ENCODE measurements at places on chromosomes 3 and 15.
A peak's percentile ranks its signal among the peaks of the same experiment; 100 is the strongest.

DNA sequence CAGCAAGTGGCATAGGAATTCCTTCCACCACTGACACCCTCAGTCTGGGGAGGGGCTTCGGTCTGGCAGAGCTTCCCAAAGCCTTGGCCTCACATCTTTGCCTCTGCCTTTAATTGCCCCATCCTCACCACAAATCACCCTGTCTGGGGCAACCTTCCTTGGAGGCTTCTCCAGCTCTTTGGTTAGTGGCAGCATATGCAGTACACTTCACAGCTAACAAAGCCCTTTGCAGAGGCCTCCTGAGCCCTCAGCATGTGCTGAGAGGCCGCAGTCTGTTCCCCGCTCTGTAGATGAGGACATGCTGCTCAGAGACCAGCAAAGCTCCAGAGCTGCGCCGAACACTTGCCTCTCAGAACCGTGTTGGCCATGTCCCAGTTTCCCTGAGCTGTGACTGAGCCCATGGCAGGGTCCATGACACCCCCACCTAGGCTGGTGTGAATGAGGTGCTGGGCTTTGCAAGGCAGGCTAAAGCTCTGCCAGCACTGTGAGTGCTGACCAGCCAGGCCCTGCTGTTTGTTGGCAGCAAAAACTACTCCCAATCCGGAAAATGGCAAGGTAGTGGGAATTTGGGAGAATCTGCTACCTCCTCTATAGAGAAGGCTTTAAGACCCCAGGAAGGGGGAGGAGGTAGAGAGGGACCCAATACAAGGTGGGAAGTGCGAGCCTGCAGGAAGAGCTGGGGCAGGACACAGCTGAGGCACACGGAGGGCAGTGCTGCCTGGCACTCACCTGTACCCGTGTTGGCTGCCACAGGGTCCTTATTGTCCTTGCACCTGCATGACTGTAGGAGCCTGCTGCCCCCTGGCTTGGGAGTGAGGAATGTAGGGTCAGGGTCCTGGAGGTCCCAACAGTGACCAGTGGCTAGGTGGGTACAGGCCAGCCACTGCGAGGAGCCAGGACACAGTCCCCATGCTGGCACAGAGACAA is 8.4 kb upstream of the KLF15 start:
- DNase-seq: no peak

GRCh38 chr3:111621535-111621934 is 26.4 kb upstream of the ZBED2 start:
- DNase-seq: no peak

GRCh38 chr3:197181741-197182140 is 116.7 kb downstream of the DLG1 start:
- no peak for DNase-seq

GRCh38 chr15:38029736-38030135 is 95.3 kb downstream of the TMCO5A start:
- DNase-seq: no peak

DNA sequence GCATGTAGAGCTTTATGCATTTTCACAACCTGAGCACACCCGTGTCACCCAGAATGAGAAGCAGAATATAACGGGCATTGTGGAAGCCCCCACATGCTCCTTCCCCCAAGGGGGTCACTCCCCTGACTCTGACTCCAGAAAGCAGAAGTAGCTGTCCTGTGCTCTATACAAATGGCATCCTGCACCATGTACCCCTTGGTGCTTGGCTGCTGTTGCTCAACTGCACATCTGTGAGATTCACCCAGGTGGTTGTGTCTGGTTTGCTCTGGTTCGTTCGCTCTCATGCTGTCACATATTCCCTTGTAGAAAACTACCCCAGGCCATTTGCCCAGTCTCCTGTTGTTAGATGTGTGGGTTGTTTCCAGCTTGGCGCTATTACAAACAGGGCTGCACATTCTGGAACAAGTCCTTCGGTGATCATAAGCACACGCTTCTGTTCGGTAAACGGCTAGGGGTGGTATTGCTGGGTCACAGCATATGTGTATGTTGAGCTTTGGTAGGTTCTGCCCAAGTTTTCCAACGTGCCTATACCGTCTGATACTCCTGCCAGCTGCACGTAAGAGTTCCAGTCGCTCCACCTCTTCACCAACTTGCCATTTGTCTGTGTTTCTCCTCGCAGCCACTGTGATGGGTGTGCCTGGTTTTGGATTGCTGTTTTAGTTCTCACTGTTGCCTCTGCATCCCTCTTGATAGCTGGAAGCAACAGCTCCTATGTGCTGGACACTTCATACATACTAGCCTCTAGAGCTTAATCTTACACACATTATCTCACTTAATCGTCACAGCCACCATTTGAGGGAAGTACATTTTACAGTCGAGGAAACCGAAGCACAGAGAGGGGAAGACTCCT is 65.4 kb upstream of the SLC6A6 start:
- DNase-seq: no peak

DNA sequence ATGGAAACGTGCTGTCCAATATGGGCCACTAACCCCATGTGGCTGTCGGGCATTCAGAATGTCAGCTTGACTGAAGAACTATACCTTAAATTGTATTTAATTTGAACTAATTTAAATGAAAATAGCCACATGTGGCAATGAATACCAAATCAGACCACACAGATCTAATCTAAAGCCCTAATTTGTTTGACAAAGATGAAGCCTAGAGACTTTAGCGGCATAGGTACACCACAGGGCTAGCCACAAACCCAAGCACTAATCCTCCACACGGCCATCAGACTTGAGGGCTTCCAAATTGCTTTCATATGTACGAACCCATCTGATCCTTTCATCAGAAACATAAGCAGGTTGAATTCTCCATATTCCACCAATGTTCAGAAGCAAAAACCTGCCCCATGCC is 81.4 kb downstream of the SHQ1 start:
- no peak for DNase-seq

GRCh38 chr3:44104668-44105321 is 136.9 kb upstream of the TOPAZ1 start:
- peak; percentile 3 for DNase-seq

DNA sequence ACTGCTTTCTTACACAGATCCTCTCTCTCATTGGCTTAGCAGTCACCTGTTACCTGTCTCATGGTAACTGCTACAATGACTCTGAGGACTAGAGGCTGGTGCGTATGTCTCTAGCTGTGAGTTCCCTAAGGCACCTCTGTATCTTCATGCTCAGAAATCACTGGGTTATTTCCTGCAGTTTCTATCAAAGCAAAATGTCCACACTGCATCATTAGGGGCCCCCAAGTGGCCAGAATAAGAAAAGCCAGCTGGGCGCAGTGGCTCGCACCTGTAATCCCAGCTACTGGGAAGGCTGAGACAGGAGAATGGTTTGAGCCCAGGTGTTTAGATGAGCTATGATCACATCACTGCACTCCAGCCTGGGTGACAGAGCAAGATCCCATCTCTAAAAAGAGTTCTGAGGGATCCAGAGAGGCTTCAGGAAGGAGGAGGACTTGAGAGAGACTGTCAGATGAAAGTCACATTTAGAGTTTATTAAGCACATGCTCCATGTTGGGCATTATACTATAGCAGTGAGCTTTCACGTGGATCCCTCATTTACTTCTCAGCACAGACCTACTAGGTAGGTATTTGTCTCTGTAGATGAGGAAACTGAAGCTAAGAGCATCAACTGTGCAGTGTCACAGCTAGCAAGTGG is 2.3 kb upstream of the VPS18 start:
- no peak for DNase-seq

GRCh38 chr3:158101335-158102241 is 4.6 kb downstream of the SHOX2 start:
- DNase-seq: no peak

GRCh38 chr3:143429628-143430514 is 310.3 kb downstream of the CHST2 start:
- DNase-seq: no peak

GRCh38 chr3:149481491-149481890 is 7.0 kb downstream of the TM4SF4 start:
- no peak for DNase-seq

DNA sequence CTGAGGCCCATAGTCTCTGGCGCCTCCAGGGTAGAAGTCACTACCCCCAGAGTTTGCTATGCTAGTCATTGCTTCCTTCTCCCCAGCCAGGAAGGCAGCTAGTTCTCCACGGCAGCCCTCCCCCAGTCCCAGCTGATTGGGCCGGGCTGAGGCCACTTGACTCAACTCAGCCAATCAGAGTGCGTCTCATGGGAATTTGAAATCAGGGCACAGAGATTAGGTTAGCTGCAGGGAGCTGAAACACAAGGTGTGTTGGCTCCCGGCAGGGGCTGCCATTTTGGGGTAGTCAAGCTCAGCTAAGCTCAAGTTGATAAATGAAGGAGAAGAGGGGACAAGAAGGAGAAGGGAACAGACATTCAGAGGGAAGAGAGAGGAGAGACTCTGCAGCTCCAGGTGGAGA is 32.8 kb downstream of the LINGO1 start:
- DNase-seq: no peak

DNA sequence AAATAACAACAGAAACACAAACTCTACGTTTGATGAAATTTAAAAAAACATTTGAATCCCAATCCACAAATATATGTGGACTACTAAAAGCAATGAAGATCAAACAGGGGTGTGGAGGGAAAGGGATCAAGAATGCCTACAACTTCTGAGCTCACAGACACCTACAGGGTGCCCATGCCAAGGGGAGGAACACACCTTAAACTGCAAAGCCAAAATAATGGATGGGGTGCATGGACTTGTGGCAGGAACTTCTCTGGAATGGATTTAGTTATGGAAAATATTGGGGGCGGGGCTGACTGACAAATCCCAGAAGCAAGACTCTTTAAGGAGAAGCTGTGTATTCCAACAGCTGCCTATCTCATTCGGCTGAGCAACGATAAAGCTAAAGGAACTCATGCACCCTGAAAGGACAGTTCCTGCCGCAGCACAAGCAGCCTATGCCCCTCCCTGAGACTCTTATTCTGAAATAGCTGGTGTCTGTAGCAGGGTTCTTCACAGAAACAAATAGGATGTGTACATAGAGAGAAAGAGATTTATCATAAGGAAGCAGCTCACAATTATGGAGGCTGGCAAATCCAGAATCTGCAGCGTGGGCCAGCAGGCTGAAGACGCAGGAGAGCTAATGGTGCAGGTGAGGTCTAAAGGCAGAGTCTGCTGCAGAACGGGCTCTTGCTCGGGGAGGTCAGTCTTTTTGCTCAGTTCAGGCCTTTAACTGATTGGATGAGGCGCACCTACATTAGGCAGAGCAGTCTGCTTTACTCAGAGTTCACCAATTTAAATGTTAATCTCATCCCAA is 24.5 kb upstream of the PLA2G4D start:
- DNase-seq: no peak

DNA sequence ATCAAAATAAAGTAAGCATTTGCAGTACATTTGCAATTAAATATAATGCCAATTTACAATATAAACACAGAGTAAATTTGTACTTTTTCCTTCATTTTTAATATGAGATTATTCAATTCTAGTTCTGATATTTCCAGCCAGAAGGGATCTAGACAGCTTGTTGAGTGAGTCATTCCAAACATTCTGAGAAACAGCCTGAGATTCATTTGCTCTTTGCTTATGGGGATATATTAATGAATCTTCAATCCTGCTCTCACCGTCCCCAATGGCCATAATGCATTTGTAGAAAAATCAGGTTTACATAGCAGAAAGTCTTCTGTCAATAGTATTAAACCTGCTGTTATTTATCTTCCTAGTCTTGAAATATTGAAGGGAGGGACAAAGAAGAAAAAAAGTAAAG is 554.2 kb downstream of the TUSC7 start:
- no peak for DNase-seq

DNA sequence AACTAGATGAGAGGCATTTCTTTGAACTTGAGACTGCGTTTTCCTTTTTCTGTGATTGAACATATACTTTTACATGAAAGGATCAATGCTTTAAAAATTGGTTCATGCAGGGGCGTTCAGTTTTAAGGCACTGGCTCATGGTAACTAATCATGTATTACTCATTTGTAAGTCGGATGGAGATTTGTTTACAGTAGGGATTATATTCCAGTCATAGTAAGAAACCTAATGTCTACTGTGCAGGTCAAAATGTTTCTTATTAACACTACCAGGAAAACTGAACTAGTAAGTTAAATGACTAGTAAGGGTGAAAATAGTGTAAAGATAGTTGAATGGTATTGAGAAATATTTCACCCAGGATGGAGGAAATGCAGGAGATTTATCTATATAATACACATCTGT is 258.8 kb upstream of the GBE1 start:
- no peak for DNase-seq

- no peak for DNase-seq
Measured at GRCh38 chr3:60758831-60759230, 492.4 kb downstream of the FHIT start.

DNA sequence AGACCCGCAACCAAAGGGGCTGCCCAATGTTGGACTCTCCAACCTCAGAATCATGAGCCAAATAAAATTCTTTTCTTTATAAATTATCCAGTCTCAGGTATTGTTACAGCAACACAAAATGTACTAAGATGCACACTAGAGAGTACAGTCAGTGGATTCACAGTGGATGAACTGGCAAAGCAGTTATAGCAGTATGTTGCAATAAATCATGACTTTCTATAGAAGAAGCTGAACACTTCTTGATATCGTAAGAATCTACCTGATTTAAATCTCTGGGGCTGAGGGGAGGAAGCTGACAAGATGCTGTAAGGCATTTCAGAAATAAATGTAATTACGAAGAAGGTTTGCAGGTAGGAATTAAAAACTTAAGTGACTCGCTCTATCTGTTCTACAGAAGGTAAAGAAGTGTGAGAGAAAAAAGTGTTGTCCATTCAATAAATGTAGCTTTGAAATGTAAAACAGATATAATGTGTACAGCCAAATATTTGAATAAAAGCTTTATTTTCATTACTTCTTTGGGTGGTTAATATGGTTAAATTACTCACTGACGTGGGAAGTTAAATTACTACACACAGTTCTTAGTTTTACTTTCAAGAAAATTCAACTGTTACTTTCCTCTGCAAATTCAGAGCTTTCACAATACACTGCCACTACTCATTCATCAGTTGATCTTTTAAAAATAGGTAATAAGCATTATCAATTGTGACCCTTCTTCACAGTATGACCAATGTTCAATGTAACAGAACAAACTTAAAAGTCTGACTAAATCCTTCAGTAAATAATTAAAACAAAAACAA is 439.1 kb downstream of the SHQ1 start:
- DNase-seq: no peak

DNA sequence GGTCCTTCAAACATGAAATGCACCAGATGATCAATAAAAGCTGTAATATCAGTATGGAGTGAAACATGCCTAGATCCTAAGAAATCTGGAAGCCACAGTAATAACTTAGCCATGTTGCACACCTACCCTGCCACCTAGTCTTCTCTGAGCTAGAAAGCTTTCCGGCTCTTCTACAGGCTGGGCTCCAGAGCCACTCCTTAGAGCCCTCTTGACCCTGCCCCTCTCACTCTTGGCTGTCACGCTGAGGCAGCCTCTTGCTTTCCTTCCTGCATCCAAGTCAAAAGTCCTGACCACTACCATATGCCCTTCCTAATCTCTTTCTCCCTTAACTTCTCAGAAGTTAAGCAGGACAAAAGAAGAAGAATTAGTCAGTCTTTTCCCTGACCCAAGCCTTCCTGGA is 17.7 kb downstream of the RBM15B start:
- no peak for DNase-seq

DNA sequence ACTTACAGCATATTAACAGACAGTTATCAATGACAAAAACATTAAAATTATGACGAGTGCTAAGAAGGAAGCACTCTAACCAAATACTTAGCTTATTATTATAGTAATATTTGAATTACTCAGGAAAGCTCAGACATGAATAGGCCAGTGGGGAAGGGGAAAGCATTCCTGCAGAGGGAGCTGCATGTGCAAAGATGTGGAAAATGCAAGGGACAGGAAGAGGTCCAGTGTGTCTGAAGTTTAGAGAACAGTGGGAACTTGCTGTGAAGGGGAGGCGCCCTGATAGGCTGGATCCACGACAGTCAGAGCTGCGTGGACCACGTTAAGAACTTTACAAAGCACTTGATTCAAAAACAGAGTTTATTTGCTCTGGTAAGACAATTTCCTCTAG is 1.2 kb upstream of the SPICE1 start:
- DNase-seq: no peak

All from stimulated activated CD8-positive, alpha-beta memory T cell treated with anti-CD3 and anti-CD28 coated beads, Interleukin-12 subunit alpha, Interleukin-12 subunit beta, amount 100 ng/mL, for 4 hours (primary cell).